ENCODE measurements at places on chromosomes 5 and 9.

DNA sequence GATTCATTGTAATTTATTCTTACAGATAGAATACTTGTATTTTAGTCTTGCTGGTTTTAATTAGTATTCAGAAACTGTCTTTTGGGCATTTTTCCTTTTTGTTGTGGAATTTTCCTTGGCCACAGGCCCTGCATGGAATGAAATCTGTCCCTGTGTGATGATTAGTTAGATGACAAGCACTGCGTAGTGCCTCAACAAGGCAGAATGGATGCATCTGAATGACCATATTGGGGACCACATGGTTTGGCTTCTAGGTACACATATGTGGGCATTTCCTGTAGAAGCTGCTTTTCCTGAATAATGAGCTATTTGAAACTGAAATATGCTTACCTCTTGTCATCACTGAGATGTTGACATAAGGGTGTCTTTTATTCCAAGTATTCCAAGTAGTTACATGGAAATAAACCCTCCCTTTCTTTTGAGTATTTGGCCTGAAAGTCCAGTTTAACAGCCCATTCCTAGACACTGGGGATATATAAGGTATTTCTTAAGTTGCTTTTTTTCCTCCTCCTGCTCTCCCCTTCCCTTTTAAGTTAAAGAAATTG is 147.3 kb downstream of the YTHDC2 start:
- no peak for DNase-seq

DNA sequence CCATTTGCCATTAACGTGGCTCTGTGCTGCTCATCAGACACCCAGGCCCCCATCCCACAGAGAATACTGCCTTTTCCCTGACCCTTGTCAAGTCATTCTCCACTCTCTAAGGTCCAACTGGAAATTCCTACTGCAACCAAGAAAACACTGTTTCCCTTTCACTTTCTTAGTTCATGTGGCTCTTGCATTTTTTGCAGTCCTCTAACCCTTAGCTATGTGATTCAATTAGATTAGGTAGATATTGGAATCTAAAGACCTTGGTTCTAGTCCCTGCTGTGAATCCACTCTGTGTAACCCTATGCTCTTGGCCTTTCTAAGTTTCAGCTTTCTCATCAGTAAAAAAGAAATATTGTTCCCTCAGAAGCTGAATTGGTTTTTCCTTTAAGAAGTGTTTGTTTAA is 649.4 kb downstream of the CCDC171 start:
- DNase-seq: no peak

DNA sequence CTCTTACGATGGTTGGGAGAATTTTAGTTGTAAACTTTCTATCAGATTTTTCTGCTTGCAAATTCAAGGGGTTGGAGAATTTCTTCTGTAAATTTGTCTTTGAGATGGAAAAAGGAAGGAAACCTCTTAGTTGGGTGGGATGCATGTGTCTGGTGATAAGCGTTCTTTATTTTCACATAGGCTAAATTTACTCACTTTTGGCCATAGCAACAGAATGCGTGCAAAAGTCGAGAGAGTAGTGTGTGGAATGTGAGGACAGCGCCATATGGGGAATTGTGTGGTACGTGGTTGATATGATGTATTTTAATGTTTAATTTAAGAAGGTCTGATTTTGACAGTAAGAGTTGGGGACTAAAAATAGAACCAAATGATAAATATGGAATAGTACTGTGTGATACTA is 282.2 kb downstream of the TAF11L14 start:
- DNase-seq: no peak

GRCh38 chr9:110623462-110624025 is 44.0 kb upstream of the SVEP1 start:
- no peak for DNase-seq

- DNase-seq: no peak
Measured at GRCh38 chr9:92747459-92748232, 17.0 kb downstream of the BICD2 start.

GRCh38 chr5:142011572-142012185 is 1.1 kb downstream of the GNPDA1 start:
- no peak for DNase-seq

DNA sequence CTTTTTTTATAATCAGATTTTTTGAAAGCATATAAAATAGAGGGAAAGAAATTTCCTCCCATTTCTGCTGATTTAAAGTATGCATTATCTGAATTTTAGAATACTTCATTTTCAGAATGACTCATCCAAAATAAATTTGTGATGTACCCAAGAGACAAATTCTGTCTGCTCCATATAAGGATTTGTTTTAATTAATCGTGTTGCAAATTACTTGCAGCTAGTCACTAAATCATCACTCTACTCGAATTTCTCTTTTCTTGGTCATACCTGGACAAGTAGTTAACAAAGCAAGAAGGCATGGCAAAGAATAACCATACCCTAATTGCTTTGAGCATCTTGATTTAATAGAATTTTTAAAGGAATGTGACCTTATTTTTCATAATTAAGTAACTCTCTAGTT is 284.1 kb upstream of the GRAMD2B start:
- DNase-seq: no peak

GRCh38 chr5:78157001-78157400 is 137.5 kb downstream of the AP3B1 start:
- no peak for DNase-seq

DNA sequence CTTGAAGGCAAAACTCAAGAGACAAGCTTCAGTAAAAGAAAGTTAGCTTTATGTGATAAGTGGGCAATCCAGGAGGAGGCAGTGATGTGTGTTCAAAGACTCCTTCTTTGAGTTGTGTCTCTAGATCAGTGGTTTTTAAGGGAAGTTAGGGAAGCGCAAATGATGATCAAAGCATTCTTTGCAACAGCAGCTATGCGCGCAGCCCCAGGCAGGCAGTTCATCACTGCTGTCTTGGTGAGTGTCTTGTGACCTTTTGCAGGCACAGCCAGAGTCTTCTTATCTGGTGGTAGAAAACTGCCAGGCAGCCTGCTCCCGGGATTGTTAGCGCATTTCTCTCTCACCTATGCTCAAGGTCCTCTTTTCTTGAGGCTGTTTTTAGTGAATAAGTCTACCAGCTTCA is 40.3 kb upstream of the CLK4 start:
- no peak for DNase-seq

DNA sequence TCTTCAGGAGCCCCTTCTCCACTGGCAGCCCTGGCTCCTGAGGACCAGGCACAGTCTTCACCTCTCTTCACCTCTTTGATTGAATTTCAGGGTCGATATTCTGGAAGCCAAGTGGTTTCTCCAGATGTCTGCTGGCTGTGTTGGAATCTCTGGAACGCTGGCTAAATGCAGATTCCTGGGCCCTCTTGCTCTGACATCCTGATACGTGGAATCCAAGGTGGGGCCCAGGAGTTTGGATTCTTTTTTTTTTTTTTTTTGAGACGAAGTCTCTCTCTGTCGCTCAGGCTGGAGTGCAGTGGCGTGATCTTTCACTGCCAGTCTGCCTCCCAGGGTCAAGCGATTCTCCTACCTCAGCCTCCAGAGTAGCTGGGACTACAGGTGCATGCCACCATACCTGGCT is 26.8 kb upstream of the IER5L start:
- no peak for DNase-seq

DNA sequence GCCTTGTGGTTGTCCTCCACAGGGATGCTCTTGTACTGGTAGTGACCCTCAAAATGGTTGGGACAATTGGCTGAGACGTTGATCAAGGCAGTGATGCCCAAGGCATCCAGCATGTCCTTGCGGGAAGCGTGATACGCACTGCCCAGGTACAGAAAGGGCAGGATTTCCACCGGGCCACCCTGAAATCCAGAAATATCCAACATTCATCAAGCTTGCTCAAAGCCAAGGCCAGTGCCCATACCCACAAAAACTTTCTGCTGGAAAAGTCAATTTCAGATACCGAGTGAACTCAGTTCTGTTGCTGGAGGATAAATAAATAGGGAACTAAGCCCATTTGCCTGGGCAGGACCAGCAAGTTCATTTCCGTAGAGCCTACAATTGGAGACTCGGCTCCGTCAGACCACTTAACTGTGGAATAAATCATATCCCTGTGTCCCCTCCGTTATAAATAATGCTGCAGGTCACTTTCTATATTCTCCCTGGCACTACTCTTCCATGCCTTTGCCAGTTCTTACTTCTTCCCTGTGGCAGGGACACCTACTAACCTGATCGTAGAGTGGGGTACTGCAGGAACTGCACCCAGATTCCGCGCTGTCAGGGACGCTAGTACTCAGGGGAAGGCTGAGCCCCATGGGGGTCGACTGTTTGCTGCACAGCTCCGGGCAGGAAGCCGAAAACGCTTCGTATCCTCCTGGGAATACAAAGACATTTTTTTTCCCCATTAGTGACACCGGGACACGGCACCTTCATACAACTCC is 1.2 kb downstream of the DUSP1 start:
- DNase-seq: no peak

DNA sequence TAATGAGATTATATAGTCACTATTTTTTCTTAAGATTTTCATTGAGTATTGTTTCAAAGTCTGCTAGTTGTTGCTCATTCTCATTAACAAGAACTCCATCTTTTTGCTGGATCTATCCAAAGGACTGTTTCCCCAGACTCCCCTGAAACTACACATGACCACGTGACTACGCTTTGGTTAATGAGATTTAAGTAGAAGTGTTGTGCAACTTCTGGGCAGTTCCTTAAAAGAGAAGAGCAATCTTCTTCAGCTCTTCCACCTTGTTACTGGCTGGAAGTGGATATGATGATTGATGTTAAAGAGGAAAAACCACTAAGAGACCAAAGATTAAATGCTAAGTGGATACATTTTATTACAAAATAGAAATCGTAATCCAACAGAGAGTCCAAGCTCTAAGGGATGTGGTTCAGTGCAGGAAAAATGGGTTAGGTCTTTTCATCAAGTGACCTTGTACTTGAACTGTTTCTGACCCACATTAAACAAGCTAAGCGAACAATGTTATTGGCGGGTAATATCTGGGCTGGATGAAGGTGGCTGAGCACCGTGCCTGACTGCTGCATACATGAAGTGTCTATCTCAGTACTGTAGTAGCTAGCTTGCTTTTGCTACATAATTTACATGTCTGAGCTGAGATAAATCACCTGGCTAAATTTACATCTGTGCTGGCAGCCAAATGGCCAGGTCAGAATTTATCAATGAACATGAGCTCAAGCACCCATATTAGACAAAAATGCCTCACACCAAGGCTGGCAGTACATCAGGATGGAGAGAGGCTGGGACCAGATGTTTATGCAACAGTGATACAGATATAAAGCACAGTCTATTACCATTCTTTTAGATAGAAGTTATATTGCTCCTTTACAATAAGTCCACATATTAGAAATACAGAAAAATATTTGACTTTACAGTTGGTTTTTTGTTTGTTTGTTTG is 7.5 kb upstream of the CTNNAL1 start:
- no peak for DNase-seq

- no peak for DNase-seq
Measured at GRCh38 chr5:73218552-73219171, 45.7 kb downstream of the TMEM174 start.
